ENCODE measurements at places on chromosomes 5 and 9.
A peak's percentile ranks its signal among the peaks of the same experiment; 100 is the strongest.

DNA sequence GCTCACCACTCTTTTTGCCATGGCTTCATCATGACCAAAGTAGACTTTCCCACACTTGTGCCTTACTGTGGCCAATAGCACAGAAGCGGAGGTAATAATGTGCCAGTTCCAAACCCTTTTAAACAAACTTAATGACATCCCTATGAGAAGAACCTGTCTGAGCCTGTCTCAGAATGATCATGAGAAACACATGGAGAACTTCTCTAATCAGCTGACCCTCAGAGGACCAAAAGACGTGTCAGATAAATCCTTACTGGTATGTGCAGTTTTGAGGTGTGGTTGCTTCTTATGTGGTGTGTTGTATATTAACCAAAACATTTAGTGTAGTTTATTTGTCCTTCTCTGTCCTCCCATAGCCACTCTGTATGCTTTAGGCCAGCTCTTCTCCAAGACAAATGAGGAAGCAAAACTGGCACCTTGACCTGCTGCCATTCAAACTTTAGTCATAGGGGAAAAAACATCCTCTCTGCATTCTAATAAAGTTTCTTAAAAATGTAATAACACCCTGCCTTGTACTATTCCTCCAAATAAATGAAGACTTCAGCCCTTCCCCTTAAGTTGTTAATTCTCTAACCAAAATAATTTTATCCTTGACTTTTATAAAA is 168.9 kb downstream of the MUSK start:
- DNase-seq = no peak

DNA sequence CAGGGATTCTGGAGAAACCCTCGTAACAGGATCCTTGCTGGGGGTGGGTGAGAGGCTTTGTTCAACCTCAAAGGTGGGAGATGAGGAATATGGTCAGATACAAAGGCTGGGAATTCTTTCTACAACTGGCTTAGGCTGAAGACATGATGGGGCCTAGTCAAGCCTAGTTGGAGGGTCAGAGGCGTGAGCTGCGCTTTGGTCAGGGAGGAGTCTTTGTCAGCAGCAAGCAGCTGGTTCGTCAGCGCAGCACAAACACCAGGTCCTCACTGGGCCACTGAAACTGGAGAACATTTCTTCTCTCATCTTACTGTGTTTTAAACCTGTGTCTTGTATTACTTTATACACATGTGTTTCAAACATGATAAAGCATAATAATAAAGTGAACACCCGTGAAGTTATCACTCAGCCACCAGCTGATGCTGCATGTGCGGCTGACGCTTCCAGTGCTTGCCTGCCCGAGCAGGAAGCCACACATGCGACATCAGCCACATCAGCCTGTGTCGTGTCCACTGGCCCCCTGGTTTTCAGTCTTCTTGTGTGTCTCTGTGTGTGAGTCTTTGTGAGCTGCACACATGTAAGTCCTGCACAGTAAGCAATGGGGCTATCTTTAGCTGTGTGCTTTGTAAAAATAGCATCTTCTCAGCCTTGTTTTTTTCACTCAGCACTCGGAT is 81.5 kb downstream of the WNK2 start:
- no peak for DNase-seq

- DNase-seq = peak; percentile 16
These were observed 37.2 kb downstream of the GRAMD2B start for GRCh38 chr5:126460459-126460858.

- DNase-seq = no peak
These were observed 307.1 kb upstream of the ADCY2 start for GRCh38 chr5:7088849-7089248.

DNA sequence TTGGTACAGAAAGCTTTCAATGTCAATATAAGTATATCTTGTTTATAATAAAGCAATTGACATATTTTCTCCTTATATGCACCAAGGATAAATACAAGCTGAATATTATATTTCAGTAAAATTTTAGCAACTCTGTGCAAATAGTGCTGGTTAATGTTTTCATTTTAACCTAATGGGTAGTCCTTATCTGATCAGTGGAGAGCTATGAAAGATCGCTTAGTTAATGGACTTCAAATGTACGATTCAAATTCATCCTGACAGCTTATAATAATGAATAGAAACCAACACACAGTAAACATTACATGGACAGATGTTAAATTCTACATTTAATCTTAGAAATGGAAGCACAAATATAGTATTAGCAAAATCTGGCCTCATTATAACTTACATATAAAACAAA is 1495.2 kb upstream of the C9orf72 start:
- DNase-seq = no peak

DNA sequence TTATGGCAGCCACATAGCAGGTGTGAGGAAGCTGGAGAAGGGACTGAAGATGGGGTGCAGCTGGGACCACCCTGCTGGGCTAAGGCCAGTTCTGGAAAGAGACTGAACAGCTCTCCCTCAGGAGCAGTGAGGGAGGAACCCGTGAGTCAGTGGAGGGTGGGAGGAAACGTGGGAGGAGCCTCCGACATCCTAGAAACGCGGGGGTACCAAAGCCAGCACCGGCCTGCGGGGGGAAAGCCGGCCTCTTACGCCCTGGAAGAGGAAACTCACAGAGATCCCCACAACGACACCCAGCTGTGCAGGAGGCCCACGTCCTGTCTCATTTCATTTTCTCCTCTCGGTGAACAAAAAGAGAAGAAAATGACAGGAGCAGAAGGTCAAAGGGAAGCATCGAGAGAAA is 185.8 kb upstream of the IRX4 start:
- DNase-seq = no peak

DNA sequence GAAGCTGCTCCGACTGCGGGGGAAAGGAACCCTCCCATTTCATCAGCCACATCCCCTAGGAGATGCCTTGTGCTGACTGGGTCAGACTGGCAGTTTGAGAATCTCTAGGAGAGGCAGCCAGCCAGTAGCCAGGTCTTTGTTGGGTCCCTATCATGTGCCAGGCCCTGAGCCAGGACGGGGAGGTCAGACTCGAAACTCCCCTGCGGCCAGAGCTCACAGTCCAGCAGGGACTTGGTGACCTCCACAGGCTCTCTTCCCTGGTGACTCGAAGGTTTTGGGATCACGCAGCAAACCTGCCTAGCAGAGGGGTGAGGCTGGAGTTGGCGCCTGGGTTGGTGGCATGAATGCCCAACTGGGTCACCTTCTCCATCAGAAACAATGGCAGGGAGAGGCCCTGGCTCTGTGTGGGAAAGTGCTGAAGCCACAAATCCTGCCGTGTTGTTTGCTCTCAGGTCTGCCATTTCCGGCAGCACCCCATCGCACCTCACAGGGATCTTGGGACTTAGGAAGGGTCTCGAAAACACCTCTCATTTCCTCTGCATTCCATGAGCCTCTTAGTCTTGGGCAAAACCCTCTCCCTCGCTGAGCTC is 14.4 kb upstream of the ORM1 start:
- no peak for DNase-seq

GRCh38 chr5:175195698-175196656 is 248.0 kb downstream of the DRD1 start:
- DNase-seq = no peak

DNA sequence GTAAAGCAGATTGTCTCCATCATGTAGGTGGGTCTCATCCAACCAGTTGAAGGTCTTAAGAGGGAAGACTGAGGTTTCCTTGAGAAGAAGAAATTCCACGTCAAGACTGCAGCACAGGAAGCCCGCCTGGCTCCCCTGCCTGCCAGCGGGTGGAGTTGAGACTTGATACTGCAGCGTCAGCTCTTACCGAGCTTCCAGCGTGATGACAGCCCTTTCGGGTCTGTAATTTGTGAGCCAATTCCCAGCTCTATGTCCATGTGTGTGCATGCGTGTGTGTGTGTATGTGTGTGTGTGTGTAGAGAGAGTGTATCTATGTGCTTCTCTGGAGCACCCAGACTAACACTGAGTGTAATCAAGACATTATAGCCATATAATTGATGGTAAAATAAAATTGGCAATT is 379.7 kb upstream of the IRX2 start:
- no peak for DNase-seq

- DNase-seq = peak; percentile 30
These were observed 8.2 kb downstream of the RPP25L start for GRCh38 chr9:34603610-34604231.

- no peak for DNase-seq
These were observed 110.6 kb upstream of the ELL2 start for GRCh38 chr5:96072138-96072790.

DNA sequence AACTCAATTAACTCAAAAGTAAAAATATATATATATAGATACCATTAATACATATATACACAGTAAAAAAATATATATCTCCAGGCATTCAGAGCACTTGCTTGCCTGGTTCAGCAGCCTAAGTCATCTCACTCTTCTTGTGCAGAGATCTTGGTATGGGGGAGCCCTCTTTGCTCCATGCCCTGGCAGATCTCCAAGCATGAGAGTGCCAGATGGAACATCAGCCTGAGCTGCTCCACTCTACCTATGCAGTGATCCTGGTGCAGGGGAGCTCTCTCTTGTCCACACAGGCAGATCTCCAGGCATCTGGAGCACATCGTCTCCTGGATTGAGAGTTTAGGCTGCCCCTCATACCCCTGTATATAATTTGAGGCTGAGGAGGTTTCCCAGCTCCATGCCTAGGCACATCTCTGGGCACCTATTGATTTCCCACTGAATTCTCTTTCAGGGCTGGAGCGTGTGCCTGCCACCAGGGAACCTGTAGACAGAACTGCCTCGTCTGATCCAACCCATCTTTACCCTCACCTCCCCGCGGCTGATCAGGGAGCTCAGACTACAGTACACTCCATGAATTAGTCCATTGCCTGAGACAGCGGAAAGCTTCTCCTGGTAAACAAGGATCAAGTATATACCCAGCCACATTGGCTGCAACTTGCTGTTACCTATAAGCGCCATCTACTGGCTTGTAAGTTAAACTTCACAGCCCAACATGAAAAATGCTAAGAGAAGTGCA is 342.4 kb upstream of the GRIA1 start:
- no peak for DNase-seq

- DNase-seq = no peak
These were observed 17.8 kb downstream of the SH3TC2 start for GRCh38 chr5:149045089-149045460.

GRCh38 chr5:103424026-103424425 is 138.6 kb downstream of the NUDT12 start:
- DNase-seq = no peak

- DNase-seq = peak; percentile 46
These were observed 66.3 kb upstream of the PAPPA start for GRCh38 chr9:116087246-116087645.

- no peak for DNase-seq
These were observed 118.2 kb upstream of the PRR16 start for GRCh38 chr5:120345947-120346346.

DNA sequence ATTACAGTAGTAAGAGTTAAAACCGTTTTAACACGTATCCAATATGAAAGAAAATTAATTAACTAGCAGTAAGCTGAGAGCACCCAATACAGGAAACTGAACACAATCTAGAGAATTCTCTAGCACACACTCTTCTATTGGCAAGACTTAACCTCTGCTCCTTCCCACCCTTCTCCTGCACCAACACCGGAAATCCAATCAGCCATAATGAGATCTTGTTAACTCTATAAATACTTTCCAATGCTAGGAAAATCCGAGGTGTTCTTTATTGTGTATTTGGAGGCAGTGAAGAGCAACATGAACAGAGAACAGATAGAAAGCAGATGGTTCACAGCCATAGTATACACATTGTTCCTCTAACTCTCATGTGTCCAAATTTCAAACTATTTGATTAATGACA is 591.7 kb downstream of the CETN3 start:
- DNase-seq = no peak

- DNase-seq = no peak
These were observed 10.3 kb downstream of the FOXE1 start for GRCh38 chr9:97863314-97863713.

- no peak for DNase-seq
These were observed 86.4 kb downstream of the MSX2 start for GRCh38 chr5:174810796-174811195.

DNA sequence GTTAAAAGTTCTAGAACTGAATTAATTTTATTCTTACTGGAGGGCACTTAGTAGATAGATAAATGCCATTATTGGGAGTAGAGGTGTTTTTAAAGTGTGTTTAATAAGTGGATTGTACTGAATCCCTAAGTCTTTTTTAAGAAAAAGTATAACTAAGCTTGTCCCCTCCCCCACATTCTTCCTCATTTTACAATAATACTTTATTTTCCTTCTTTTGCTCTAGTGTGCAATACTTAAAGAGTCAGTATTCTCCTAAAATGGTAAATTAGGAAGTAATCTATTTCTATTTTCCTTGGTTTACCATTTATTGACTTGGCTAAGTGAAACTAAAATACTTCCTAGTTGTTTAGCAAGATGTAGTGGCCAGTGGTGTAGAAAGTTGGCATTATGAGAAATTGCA is 11.6 kb downstream of the UBLCP1 start:
- DNase-seq = no peak

- no peak for DNase-seq
These were observed 117.4 kb upstream of the RORB start for GRCh38 chr9:74379718-74380117.

- DNase-seq = no peak
These were observed 56.1 kb upstream of the NRARP start for GRCh38 chr9:137358126-137358525.

- DNase-seq = no peak
These were observed 6.2 kb downstream of the TERT start for GRCh38 chr5:1288439-1289335.

DNA sequence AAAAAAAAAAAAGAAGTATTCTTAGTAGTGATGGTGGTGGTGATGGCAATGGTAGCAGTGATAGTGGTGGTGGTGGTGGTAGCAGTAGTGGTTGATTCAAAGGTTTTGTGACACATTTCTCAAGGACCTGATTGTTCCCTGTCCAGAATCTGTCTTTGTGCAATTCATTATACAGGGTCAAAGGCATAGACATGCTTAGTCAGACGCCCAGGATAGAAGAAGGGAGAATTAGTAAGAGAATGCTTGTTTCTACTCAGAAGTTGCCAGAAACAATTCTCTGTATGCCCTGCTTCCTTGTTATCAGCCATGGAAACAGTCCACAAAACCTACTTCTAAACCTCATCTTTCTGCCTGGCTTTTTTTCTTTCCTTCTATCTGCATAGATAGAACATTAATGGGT is 89.4 kb downstream of the SLC44A1 start:
- DNase-seq = no peak

Measured in hippocampal formation (tissue), 2 donors.